Calu3 (cell line): ENCODE measurements at places on chromosomes 16 and 17.
A peak's percentile ranks its signal among the peaks of the same experiment; 100 is the strongest.

DNA sequence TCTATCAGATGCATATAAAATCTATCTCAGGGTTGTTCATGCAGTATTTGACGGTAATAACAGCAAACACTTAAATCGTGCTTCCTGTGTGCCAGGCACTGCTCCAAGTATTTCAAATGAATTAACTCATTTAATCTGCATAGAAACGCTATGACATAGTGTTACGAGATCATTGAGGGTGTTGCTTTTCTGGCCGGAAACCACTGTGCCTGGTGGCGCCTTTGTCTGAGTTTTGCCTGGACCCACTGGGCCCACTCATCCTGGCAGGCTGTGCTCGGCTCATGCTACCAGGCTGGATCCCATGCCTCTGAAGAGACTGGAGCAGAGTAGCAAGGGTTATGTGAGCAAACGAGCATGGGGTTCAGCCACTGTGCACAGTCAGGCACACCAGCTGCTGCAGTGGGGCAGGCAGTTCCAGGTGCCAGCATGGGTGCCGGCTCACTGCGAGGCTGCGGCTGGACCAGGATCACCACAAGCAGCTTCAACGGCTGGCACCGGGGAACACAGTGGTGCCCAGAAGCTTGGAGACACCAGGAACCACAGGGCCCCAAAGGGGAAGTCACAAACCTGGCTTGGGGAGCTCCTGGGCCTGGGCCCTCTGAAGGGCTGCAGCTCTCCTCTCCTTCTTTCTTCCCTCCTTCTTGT is 45.9 kb upstream of the CLEC19A start:
- H3K4me1 ChIP-seq = peaks cover 11% of the 10 kb centered on the region
- no peaks in the 10 kb centered on the region for H3K27me3 ChIP-seq
- H3K27ac ChIP-seq = no peak overlapping the region
- no peaks in the 10 kb centered on the region for H3K36me3 ChIP-seq

GRCh38 chr16:19822533-19822932 is 62.1 kb downstream of the GPRC5B start:
- DNase-seq = no peak
- no peak overlapping the region for H3K4me3 ChIP-seq
- no peak overlapping the region for H3K27ac ChIP-seq
- peaks cover 38% of the 10 kb centered on the region for H3K4me1 ChIP-seq
- H3K27me3 ChIP-seq = no peaks in the 10 kb centered on the region
- H3K36me3 ChIP-seq = peaks cover 9% of the 10 kb centered on the region

DNA sequence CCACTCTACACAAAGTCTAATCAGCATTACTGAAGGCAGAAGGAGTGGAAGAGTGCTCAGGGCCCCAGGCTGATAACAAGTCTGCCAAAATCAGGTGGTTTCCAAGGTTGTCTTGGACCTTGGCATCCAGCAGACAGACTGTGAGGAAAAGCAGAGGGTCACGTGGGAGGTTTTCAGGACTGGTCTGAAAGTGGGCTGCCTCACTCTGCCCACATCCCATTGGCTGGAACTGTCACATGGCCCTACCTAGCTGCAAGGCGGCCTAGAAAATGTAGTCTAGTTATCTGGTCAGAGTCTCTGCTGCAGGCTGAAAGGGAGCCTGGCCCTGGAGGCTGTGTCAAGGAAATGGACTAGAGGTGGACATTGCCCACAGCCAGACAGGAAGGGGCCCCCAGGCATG is 310.7 kb upstream of the ASIC2 start:
- no peak overlapping the region for H3K4me3 ChIP-seq
- H3K27ac ChIP-seq = no peak overlapping the region
- H3K4me1 ChIP-seq = no peaks in the 10 kb centered on the region
- no peak for DNase-seq
- H3K27me3 ChIP-seq = peaks cover 82% of the 10 kb centered on the region

DNA sequence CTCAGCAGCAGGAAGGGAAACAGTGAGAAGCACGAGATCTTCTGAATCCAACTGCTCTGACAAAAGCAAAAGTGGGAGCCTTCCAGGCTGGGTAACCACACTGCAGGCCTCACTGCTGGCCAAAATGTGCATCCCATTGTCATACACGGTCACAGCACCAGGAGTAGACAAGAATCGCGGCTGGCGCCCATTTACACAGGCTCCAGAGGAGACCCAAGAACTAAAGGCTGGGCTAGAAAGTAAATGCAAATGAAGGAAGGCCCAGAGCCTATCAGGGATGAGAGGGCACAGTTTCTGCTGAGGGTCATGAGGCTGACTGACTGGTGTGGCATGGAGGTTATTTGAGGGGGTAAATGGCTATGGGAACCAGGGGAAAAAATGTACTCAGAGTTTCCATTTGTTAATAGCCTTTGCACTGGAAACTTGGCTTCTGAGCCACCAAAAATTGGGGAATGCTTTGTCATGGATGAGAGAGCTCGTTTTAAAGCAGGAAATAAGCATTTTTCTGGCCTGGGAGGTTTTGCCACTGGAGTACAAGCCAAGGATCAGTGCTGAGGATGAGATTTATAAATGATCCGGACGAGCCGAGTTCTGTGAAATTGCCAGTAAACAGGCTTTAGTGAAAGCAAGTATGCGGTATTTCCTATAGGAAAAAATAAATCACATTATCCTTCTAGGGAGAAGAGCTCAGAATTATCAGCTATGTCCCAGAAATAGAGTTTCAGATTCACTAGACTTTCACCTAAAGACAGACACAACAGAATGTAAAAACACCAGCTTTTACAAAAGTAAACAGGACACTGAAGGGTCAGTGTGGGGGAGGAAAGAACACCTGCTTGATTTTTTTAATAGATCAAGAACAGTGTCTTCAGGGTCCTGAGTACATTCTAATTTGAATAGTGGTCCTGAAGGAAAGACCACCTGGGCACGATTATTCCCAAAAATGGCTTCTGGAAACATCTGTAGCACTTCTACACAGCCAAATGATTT is 66.9 kb upstream of the GSG1L start:
- no peaks in the 10 kb centered on the region for H3K4me1 ChIP-seq
- H3K4me3 ChIP-seq = no peak overlapping the region
- H3K27ac ChIP-seq = no peak overlapping the region

DNA sequence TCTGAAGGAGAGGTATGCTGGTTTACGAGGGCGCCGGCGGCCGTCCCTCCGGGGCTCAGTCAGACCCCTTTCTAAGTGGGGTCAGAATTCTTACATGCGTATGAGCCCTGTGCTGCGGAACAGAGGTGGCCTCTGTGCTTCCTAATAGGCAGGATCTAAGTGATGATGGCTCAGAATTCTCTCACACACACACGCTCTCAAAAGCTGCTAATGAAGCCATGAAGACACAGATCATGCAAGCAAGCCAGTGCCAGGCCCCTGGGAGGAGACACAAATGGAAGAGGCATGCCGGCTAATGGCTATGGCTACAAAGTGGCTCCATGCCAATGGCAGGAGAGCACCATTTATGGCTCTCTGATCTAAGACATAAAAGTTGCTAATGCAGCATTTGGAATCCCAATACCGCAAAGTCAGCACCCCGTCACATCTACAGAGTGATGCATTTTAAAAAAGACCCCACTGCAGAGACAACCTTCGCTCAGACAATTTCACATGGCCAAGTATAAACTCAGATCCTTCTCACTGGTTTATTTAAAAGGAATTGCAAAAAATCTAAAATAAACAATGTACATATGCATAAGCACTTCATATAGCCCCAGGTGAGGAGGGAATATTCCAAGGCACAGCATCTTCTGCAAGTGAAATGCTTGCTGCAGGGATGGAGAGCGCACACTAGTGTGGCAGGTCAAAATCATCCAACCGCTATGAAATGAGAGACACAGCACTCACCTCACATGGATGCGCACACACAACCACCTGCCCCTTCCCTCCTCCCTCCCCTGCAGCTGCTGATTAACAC is 24.5 kb downstream of the NPLOC4 start:
- no peak for DNase-seq
- H3K27ac ChIP-seq = no peak overlapping the region
- no peaks in the 10 kb centered on the region for H3K27me3 ChIP-seq
- no peak overlapping the region for H3K4me3 ChIP-seq
- peaks cover 71% of the 10 kb centered on the region for H3K36me3 ChIP-seq

DNA sequence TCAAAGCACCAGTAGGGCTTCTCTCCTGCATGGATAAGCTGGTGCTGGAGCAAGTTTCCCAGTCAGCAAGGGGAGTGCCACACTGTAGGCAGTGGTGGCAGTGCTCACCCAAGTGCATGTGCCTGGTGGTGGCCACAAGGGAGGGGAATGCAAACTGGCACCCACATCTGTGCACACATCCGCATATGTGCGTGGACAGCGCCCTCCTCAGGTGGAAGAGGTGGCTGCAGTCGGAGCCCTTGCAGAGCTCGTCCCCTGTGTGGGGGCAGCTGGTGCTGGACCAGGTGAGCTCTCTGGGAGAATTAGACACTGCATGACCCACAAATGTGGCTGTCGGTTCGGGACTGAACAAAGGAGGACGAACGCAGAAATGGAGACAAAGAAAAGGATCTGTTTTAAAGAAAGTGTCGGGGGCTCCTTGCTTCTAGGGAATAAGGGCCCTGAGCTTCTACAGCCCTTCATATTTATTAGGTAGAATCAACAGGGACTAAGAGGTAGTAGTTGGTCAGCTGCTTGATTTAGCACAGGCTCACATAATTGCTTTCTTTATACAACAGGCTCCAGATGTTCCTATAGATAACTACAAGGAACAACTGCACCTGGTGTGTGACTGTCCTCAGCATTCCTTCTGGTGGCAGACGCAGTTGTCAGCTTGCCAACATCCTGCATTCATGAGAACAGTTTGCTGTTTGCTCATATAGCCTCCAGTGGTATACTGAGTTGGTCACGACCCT is 5.3 kb upstream of the ZNF689 start:
- H3K27ac ChIP-seq = no peak overlapping the region
- H3K27me3 ChIP-seq = peaks cover 6% of the 10 kb centered on the region
- H3K4me3 ChIP-seq = no peak overlapping the region
- peaks cover 8% of the 10 kb centered on the region for H3K36me3 ChIP-seq
- peak; percentile 80 for DNase-seq
- H3K4me1 ChIP-seq = peaks cover 14% of the 10 kb centered on the region

DNA sequence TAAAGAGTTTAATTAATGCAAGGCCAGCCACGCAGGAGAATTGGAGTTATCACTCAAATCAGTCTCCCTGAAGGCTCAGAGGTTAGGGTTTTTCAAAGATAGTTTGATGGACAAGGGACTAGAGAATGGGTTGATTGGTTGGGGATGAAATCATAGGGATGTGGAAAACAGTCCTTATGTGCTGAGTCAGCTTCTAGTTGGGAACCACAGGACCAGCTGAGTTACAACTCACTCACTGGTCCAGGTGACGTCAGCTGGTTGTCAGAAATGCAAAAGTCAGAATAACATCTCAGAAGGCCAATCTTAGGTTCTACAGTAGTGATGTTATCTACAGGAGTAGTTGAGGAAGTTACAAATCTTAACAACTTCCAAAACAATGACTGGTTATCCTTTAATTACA is 47.6 kb downstream of the CPD start:
- H3K36me3 ChIP-seq = no peaks in the 10 kb centered on the region
- no peak overlapping the region for H3K4me3 ChIP-seq
- H3K27me3 ChIP-seq = no peaks in the 10 kb centered on the region
- DNase-seq = no peak
- no peaks in the 10 kb centered on the region for H3K4me1 ChIP-seq
- H3K27ac ChIP-seq = no peak overlapping the region

GRCh38 chr17:77264617-77265230 is 124.0 kb downstream of the SEC14L1 start:
- H3K4me1 ChIP-seq = peaks cover 13% of the 10 kb centered on the region
- no peak overlapping the region for H3K27ac ChIP-seq
- no peaks in the 10 kb centered on the region for H3K27me3 ChIP-seq
- peaks cover 4% of the 10 kb centered on the region for H3K36me3 ChIP-seq

DNA sequence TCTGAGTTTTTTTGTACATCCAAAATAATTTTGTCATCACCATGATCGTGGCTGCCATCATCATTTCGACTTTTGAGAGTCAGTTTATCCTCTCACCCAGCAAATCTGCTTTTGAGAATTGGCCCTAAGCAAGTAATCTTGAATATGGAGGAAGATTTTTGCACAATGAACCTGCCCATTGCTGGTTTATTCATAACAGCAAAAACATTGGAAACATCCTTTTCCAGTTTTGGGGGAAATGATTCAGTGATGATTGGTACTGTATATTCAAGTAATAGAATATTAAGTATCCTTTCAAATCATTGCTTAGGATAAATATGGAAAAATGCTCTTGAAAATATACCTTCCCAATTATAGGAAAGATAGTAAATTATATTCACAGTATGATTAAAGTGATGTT is 53.1 kb downstream of the PRKCA start:
- H3K27ac ChIP-seq = no peak overlapping the region
- H3K4me3 ChIP-seq = no peak overlapping the region
- peaks cover 20% of the 10 kb centered on the region for H3K36me3 ChIP-seq
- no peaks in the 10 kb centered on the region for H3K27me3 ChIP-seq
- no peak for DNase-seq

- H3K4me3 ChIP-seq = no peak overlapping the region
- H3K27me3 ChIP-seq = no peaks in the 10 kb centered on the region
- peaks cover 8% of the 10 kb centered on the region for H3K4me1 ChIP-seq
- DNase-seq = no peak
- peaks cover 5% of the 10 kb centered on the region for H3K36me3 ChIP-seq
- H3K27ac ChIP-seq = no peak overlapping the region
These were observed 51.4 kb downstream of the WSB1 start for GRCh38 chr17:27345141-27345904.

GRCh38 chr16:88318051-88318450 is 64.7 kb upstream of the ZNF469 start:
- no peak for DNase-seq
- peak overlapping the region; percentile 19 for H3K27ac ChIP-seq
- no peak overlapping the region for H3K4me3 ChIP-seq
- no peaks in the 10 kb centered on the region for H3K4me1 ChIP-seq
- peaks cover 10% of the 10 kb centered on the region for H3K27me3 ChIP-seq

GRCh38 chr16:491220-491919 is 36.1 kb upstream of the CAPN15 start:
- no peaks in the 10 kb centered on the region for H3K4me1 ChIP-seq
- no peak for DNase-seq
- H3K36me3 ChIP-seq = peaks cover 5% of the 10 kb centered on the region
- no peak overlapping the region for H3K27ac ChIP-seq
- no peak overlapping the region for H3K4me3 ChIP-seq

GRCh38 chr17:32586666-32587065 is 99.9 kb downstream of the CDK5R1 start:
- no peaks in the 10 kb centered on the region for H3K27me3 ChIP-seq
- H3K4me3 ChIP-seq = no peak overlapping the region
- H3K36me3 ChIP-seq = no peaks in the 10 kb centered on the region
- H3K27ac ChIP-seq = no peak overlapping the region

DNA sequence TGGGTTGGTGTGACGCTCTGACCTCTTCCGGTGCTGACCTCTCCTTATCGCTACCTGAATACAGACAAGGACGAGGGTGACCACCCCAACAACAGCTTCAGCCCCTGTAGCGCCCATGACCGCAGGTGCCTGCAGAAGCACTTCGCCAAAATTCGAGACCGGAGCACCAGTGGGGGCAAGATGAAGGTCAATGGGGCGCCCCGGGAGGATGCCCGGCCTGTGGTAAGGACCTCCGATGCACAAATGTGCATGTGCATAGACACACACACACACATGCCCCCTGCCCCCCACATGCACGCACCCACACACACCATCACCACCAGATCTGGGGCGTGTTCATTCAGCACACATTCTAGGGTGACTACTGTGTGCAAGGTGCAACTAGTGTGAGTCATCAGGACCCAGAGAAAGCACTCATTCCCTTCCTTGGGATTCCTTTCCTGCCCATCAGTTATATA is 9.7 kb downstream of the IGFBP4 start:
- peak; percentile 87 for DNase-seq
- no peak overlapping the region for H3K4me3 ChIP-seq
- peaks cover 10% of the 10 kb centered on the region for H3K36me3 ChIP-seq
- H3K4me1 ChIP-seq = peaks cover 47% of the 10 kb centered on the region
- H3K27me3 ChIP-seq = peaks cover 22% of the 10 kb centered on the region
- H3K27ac ChIP-seq = no peak overlapping the region
